GM12878 (cell line): ENCODE measurements at places on chromosomes 2 and 18.
A peak's percentile ranks its signal among the peaks of the same experiment; 100 is the strongest.

- no peak for DNase-seq
Observed at GRCh38 chr2:134167015-134167414, 86.9 kb upstream of the MGAT5 start.

GRCh38 chr2:36834731-36835524, 131.4 kb downstream of the STRN start:
- no peak for DNase-seq

DNA sequence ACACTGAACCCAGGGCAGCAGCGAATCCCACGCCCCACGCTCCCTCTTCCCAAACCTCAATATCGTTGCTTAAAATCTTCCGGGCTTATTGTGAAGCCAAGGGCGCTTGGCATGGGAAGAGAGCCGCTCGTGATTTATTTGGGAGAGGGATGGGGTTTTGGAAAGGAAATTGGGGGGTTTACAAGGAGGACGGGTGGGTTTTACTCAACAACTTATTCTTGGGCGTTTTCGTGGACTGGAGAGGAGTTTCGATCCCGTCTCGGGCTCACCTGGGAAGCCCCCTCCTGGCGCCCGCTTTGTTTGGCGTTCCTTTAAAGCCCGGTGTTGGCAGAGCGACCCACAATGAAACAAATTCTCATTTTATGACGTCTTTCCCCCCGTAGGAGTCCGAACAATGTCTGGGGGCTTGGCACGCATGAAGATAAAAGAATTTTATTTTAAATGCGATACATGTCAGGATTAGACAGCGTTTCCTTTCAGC, 135.3 kb downstream of the INSIG2 start:
- DNase-seq: no peak

DNA sequence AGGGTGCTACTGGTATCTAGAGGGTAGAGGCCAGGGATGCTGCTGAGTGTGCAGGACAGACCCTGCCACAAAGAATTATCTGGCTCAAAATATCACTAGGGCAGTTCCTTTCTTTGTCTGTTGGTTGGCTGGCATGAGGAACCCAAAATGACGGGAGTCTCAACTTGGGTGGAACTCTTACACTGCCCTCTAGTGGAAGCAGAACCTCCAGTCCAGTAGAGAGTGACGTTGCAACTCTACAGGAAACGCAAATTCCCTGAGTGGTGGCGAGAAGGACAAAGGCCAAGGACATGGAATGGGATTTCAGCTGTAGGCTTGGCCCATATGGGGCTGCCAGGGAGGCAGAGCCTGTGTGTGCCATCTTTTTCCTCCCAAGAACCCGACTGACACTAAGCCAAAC, 47.1 kb downstream of the COPS8 start:
- DNase-seq: no peak

- no peak for DNase-seq
Observed at GRCh38 chr2:17171446-17172049, 346.7 kb downstream of the RAD51AP2 start.

DNA sequence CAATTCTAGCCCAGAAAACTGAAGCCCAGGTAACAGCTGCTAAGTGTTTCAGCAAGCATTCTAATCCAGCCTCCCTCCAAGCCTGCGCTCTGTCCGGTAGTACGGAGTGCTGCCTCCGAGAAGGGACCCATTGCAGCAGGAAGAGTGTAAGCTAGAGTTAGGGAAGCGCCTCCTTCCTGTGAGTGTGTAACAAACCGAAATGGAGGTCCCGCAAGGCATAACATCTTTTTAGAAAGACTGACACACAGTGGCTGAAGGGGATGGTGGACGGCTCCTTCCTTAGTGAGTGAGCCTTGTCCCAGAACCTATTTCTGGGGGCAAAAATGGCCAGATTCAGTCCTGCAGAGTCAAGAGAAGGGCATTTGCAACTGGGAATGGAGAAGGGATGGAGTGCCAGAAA, 12.2 kb downstream of the PKDCC start:
- DNase-seq: no peak

DNA sequence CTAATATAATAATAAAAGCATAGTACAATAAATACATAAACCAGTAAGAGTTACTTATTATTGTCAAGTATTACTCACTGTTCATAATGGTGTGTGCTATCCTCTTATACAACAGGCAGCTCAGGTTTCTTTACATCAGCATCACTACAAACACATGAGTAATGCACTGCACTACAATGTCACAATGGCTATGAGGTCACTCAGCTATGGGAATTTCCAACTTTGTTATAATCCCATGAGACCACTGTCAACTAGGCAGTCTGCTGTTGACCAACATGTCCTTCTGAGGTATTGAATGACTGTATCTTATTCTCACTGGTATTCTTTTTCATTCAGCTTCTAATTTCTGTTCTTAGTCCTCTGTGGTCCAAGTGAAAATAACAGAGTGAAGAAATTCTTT, 250.4 kb upstream of the DSEL start:
- peak; percentile 5 for DNase-seq

DNA sequence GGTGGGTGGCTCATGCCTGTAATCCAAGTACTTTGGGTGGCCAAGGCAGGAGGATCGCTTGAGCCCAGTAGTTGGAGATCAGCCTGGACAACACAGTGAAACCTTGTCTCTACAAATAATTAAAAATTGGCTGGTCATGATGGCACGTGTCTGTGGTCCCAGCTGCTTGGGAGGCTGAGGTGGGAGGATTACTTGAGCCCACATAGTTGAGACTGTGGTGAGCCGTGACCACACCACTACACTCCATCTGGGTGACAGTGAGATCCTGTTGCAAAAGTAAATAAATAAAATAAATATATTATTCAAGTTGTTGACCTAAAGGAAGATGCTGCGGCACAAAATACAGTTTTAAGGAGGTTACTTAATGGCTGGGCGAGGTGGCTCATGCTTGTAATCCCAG, 72.7 kb downstream of the LAMA3 start:
- no peak for DNase-seq

- peak; percentile 77 for DNase-seq
Observed at GRCh38 chr2:225276207-225276606, 123.3 kb upstream of the NYAP2 start.

GRCh38 chr2:12543978-12544558, 172.7 kb upstream of the TRIB2 start:
- peak; percentile 32 for DNase-seq

GRCh38 chr2:240624011-240624949, 1.0 kb upstream of the GPR35 start:
- DNase-seq: no peak

- no peak for DNase-seq
Observed at GRCh38 chr2:44171018-44171417, 2.3 kb downstream of the PPM1B start.

GRCh38 chr18:12254136-12254819, at the start of gene CIDEA:
Gene CIDEA (plus strand): TSS chr18:12254361. CDS start chr18:12254384, 23 bp downstream.
- DNase-seq: no peak

DNA sequence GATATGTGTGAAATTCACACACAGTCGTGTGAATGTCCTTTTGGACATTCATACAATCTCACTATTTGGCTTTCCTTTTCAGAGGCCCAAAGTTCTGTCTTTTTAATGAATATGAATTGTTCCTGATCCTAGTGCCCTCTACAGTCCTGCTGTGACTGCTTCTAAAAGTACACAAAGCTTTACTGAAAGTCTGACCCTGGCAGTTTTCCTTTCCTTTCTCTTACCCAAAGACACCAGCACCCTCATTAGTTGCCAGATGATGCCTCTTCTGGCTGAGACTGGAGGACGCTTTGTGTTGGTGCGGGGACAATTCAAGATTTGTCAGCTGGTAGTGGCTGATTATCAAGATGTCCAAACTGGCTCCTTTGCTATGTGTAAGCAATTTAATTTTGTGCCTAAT, 81.8 kb upstream of the CDCA7 start:
- DNase-seq: no peak

- DNase-seq: no peak
Observed at GRCh38 chr2:148978706-148979105, 59.8 kb upstream of the LYPD6B start.

- no peak for DNase-seq
Observed at GRCh38 chr2:85421260-85422071, 3.0 kb downstream of the SH2D6 start.
